T-helper 2 cell treated with Interferon-gamma antibody and Interleukin-4, amounts not matched to agents 100 ng/mL and 5 ng/mL, for 36 hours (primary cell): ENCODE measurements at places on chromosomes 16 and 17. TPM values are rescaled to one million over a fixed set of nuclear protein-coding genes. Genes with fewer than 3 reads are reported as not detected.

EPX gene
- not detected in 2 replicates for total RNA-seq

TRIM65 gene
- total RNA-seq: 38.3 and 41.1 TPM in 2 replicates

TPSD1 gene
- not detected in 2 replicates for total RNA-seq

BCL6B gene
- 0.36 and 0.39 TPM in 2 replicates for total RNA-seq

CRYBA1 gene
- total RNA-seq: not detected in 2 replicates

ABCA10 gene
- 0.64 TPM in 2 replicates for total RNA-seq

TPSG1 gene
- total RNA-seq: not detected in 2 replicates

CHST6 gene
- total RNA-seq: 0.05 TPM in 1 of 2 replicates, not detected in the other

GUCY2D gene
- 0.05 TPM in 1 of 2 replicates, not detected in the other for total RNA-seq

MEIOC gene
- 0.20 and 0.61 TPM in 2 replicates for total RNA-seq

ASGR2 gene
- not detected in 2 replicates for total RNA-seq
